Thyroid gland (tissue), 4 donors: ENCODE measurements at places on chromosomes 16 and 17. TPM values are rescaled to one million over a fixed set of nuclear protein-coding genes. Genes with fewer than 3 reads are reported as not detected.

The TBC1D3D gene
- not detected for total RNA-seq

The FAM171A2 gene
- 13.2 TPM for total RNA-seq

DNA sequence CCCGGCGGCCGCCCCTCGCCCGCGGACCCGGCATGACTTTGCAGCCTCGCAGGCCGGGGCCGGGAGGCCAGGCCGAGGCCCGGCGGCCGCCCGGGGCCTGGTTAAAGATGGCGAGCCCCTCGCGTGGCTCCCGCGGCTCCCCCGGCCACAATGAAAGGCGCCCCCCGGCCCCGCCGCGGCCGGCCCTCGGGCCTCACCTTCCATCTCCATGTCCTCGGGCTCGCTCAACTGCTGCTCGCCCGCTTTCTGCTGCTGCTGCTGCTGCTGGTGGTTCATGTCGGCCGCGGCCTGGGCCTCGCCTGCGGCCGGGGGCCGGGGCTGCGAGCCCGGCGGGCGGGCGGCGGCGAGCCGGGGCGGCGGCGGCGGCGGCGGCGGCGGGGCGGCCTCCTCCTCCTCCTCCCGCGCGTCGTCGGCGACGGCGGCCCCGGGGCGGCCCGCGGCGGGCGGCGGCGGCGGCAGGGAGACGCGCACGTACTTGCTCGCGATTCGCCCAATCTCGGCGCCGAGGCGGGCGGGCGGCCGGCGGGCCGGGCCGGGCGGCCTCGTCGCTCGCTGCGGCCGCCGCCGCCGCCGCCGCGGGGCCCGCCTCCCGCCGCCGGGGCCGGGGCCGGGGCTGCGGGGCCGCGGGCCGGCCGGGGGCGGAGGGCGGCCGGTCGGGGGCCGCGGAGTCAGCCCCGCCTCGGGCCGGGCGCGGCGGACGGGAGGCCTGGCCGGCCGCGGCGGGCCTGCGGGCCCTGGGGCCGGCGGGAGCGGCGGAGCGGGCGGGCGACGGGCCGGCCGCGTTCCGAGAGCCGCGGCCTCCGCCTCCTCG, 491 bp downstream of the USP7 start:
- H3K36me3 ChIP-seq, result no peaks in the 10 kb centered on the region
- no peak for DNase-seq
- no peak overlapping the region for H3K27ac ChIP-seq
- peaks cover 40% of the 10 kb centered on the region for H3K4me1 ChIP-seq
- no peaks in the 10 kb centered on the region for H3K27me3 ChIP-seq
- H3K4me3 ChIP-seq, result peak overlapping the region; percentile 77

GRCh38 chr17:78819806-78820792, 20.5 kb downstream of the USP36 start:
- DNase-seq, result no peak
- no peak overlapping the region for H3K27ac ChIP-seq
- peaks cover 77% of the 10 kb centered on the region for H3K36me3 ChIP-seq
- no peaks in the 10 kb centered on the region for H3K27me3 ChIP-seq

The PPL gene
- total RNA-seq, result 79.3 TPM

- no peak for DNase-seq
- no peaks in the 10 kb centered on the region for H3K27me3 ChIP-seq
- H3K4me1 ChIP-seq, result peaks cover 7% of the 10 kb centered on the region
- no peak overlapping the region for H3K4me3 ChIP-seq
Observed at GRCh38 chr16:79603055-79603454, 2.5 kb upstream of the MAF start.

- no peaks in the 10 kb centered on the region for H3K27me3 ChIP-seq
- H3K4me3 ChIP-seq, result no peak overlapping the region
Observed at GRCh38 chr16:22071331-22071910, 20.9 kb upstream of the VWA3A start.

- no peak overlapping the region for H3K27ac ChIP-seq
- H3K4me3 ChIP-seq, result no peak overlapping the region
- peaks cover 9% of the 10 kb centered on the region for H3K4me1 ChIP-seq
- H3K27me3 ChIP-seq, result no peaks in the 10 kb centered on the region
Observed at GRCh38 chr17:72033334-72033733, 87.5 kb upstream of the SOX9 start.

The ARL5C gene
- not detected for total RNA-seq

DNA sequence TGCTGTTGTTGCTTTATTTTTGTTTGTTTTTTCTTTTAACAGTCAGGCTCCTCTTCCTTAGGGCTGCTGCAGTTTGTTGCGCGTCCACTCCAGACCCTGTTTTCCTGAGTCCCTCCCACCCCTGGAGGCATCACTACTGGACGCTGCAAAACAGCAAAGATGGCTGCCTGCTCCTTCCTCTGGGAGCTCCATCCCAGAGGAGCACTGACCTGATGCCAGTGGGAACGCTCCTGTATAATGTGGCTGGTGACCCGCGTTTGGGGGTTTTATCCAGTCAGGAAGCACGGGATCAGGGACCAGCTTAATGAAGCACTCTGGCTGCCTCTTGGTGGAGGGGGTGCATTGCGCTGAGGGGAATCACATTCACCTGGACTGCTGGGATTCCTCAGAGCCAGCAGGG, 1005.6 kb downstream of the CDH8 start:
- no peak for DNase-seq
- no peaks in the 10 kb centered on the region for H3K4me1 ChIP-seq
- H3K27ac ChIP-seq, result no peak overlapping the region
- no peaks in the 10 kb centered on the region for H3K27me3 ChIP-seq
- no peak overlapping the region for H3K4me3 ChIP-seq

The ANKRD40CL gene
- total RNA-seq, result not detected

DNA sequence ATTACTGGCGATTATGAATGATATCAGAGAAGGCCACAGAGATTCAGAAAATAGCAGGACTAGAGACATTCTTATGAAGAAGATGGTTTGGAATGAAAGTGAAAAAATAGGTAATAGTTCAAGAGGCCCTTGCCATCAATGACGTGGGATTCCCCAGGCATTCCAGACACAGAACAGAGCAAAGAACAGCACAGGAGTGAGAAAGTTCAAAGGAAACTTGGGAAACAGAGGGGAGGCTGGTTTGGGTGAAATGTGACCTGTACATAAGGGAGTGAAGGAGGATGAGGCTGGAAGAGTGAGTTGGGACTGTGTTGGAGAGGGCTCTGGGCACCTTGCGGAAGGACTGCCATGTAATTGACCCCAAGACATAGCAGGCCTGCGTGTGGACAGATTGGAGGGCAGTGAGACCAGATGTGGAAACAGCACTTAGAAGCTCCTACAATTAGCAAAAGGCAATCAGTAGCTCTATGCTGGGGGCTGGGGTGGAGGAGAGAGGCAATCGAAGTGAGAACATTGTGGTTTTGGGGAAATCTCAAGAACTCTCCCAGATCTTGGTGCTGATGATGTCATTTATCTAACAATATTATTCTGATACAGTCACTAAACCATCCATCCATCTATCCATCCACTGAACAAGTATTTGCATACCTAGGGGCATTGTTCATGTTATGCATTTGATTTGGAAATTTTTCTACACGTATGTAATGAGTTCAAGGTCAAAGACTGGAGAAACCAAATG, 365.3 kb upstream of the ZFHX3 start:
- H3K27me3 ChIP-seq, result no peaks in the 10 kb centered on the region
- no peak overlapping the region for H3K4me3 ChIP-seq
- no peaks in the 10 kb centered on the region for H3K4me1 ChIP-seq
- no peak for DNase-seq

DNA sequence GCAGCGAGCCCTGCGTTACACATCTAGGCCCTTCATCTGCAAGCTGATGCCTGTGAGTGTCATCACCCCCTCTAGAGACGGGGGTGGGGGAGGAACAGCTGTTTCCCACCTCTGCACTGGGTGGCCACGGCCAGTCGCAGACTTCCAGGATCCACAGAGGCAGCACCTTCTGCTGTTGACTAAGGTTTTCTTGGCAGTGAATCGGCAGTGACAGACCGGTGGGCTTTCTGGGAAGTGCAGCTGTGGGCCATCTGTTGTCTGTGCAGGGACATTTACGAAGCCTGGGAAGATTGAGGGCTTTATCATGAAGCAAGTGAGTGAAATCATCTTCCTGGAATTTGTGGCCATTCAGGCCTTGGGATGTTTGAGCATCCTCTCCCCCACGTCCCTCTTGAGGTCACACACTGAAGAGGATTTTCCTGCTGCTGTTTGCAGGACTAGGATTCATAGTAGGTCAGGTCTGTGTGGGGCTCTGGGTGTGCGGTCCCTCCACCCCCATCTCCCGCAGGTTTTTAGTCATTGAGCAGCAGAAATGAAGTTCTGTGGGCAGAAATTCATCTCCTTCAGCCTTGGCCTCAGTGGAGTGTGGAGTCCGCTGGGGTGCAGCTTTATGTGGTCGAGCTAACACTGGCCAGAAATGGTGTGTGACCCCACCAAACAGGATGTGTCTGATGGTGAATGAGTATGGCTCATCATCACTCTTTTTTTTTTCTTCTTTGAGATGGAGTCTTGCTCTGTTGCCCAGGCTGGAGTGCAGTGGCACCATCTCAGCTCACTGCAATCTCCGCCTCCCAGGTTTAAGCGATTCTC, 12.0 kb downstream of the PGS1 start:
- H3K4me3 ChIP-seq, result no peak overlapping the region
- H3K27me3 ChIP-seq, result no peaks in the 10 kb centered on the region
- no peak overlapping the region for H3K27ac ChIP-seq
- DNase-seq, result no peak

The CFAP97D1 gene
- total RNA-seq, result 0.13 TPM

DNA sequence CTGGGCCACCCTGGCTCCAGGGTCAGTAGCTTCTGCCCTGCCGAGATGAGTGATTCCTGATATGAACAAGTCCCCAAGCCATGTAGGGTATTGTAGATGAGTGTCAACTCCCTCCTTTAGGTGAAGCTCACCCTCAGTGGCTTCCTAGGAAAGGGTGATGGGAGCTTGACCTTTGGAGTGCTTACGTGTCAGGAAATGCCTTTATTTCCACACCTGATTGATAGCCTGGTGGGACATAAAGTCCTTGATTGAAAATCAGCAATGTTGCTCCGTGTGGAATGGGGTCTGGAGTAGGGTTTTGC, 58.4 kb downstream of the USP43 start:
- H3K27me3 ChIP-seq, result no peaks in the 10 kb centered on the region
- no peak for DNase-seq
- H3K36me3 ChIP-seq, result no peaks in the 10 kb centered on the region
- no peaks in the 10 kb centered on the region for H3K4me1 ChIP-seq

The TM4SF5 gene
- total RNA-seq, result not detected

The TNFRSF17 gene
- not detected for total RNA-seq

DNA sequence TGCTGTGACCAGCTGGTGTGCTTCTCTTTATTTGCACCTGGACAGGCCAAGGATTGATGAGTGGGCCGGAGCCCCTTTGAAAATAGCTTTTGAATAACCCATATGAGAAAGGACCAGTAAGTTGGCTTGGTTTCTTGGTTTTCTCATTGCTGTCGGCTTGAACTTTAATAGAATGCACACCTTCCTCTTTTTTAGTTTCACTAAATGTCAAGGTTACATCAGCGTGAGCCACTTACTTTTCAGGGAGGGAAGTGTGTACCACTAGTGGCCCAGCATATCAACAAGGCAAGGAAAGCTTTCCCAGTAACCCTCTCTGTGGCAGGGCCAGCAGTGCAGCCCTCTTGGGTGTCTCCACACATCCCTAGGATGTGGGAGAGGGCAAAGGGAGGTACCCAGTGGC, 433.3 kb downstream of the CA10 start:
- no peaks in the 10 kb centered on the region for H3K4me1 ChIP-seq
- no peak for DNase-seq
- no peak overlapping the region for H3K4me3 ChIP-seq
- no peaks in the 10 kb centered on the region for H3K27me3 ChIP-seq

The IL17C gene
- total RNA-seq, result not detected

DNA sequence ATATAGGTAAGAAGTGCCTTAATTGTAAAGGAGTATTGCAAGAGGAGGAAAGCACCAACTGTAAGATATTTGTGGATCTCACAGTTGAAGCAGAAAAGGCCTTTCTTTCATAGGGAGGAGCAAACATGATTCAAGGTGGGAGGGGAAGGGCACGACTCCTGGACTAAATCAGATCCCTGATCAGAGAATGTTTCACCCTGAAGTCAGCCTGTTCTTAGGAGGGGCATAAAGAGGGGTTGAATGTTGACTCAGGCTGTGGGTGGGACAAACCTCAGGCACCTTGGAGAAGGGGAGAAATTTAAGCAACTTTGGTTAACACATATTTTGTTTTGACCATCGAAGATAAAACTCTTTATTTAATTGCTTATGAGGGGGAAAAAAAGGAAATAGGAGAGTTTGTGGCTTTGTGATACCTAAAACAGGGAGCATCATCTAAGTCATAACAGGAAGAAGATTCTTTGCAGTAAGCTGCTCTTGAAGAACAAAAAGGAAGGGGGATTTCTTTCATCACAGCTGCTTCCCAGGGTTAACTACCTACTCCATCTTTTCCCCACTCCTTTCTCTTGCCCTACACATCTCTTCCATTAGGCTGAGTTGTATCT, 158.6 kb upstream of the ZNF267 start:
- no peaks in the 10 kb centered on the region for H3K27me3 ChIP-seq
- H3K4me3 ChIP-seq, result no peak overlapping the region
- no peak overlapping the region for H3K27ac ChIP-seq
- DNase-seq, result no peak

DNA sequence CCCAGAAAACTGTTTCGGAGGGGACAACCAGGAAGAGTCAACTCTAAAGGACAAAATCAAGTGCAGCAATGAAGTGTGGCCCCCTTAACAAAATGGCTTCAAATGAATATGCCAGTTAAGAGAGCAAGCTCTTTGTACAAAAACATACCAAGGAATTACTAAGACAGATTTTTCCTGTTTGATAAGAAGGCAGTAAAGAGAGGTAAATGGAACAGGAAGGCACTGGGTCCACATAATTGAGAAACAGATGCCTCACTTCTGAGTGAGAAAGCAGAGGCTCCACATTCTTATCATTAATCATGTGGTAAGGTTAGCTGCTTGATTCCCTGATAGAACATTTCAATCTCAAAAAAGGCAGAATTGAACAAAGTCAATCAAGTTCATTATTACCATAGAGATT, 44.9 kb downstream of the MBTD1 start:
- peaks cover 13% of the 10 kb centered on the region for H3K36me3 ChIP-seq
- H3K27ac ChIP-seq, result no peak overlapping the region
- H3K4me1 ChIP-seq, result no peaks in the 10 kb centered on the region
- H3K4me3 ChIP-seq, result no peak overlapping the region

The IRX6 gene
- 0.45 TPM for total RNA-seq

The HS3ST4 gene
- 0.11 TPM for total RNA-seq

DNA sequence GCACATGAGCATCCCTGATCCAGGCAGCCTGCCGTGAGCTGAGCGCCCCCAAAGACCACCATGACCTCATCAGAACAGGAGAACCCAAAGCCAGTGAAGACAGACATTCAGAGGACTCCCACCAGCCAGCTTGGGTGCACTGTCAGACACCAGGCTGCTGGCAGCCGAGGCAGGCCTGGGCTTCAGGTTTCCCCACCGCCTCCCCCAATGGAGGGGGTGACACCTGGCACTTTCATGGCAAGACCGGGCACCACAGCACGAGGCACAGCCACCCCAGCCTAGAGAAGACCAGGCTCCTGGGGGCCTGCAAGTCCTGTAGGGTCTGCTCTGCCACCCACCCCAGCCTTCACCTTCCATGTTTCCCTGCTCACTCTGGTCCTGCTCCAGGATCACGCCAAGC, 140.5 kb downstream of the C16orf95 start:
- H3K27ac ChIP-seq, result no peak overlapping the region
- H3K4me1 ChIP-seq, result no peaks in the 10 kb centered on the region
- no peaks in the 10 kb centered on the region for H3K36me3 ChIP-seq
- H3K4me3 ChIP-seq, result no peak overlapping the region

- H3K27ac ChIP-seq, result no peak overlapping the region
- no peaks in the 10 kb centered on the region for H3K4me1 ChIP-seq
- H3K4me3 ChIP-seq, result no peak overlapping the region
- DNase-seq, result no peak
- no peaks in the 10 kb centered on the region for H3K36me3 ChIP-seq
Observed at GRCh38 chr17:62994931-62995330, 28.9 kb downstream of the TANC2 start.

- H3K4me3 ChIP-seq, result no peak overlapping the region
- H3K36me3 ChIP-seq, result no peaks in the 10 kb centered on the region
- H3K27me3 ChIP-seq, result no peaks in the 10 kb centered on the region
Observed at GRCh38 chr16:79104567-79104966, 496.0 kb downstream of the MAF start.
